ENCODE measurements at places on chromosomes 5 and 9. TPM values are rescaled to one million over a fixed set of nuclear protein-coding genes. Genes with fewer than 3 reads are reported as not detected.

DNA sequence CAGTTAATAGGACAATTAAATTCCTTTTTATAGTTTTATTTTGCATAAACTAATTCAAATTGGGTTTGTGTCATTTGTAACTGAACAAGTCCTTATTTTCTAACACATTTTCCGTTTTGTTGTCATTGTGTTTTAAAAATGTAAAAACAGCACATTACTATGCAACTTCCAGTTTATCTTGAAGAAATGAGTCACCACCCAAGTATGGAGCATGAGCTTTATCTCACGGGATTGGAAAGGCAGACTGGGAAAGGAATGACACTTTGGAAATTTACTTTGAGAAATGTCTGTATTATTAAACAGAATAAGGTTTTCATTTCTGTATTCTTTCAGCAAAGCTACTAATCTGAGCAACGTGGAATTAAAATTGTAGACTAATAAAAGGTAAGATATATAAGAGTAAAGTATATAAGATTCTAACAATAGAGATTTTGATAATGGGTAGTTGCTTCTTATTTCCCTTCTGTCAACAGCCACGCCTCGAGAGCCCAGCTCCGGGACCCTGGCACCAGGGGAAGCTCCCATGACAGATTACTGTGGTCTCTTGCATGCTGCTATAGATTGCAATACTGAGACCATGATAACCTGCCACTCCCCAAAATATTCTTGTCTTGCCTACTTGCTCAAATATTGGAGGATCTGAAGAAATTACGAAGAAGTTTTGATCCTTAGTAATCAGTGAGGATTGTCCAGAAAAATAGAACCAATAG is 433.1 kb downstream of the CHSY3 start:
- no peak for DNase-seq
- H3K4me1 ChIP-seq: no peaks in the 10 kb centered on the region
- H3K27ac ChIP-seq: no peak overlapping the region
- no peaks in the 10 kb centered on the region for H3K27me3 ChIP-seq
- no peak overlapping the region for H3K4me3 ChIP-seq

COL5A1 gene
- total RNA-seq: 4.2 TPM

PCDHA4 gene
- not detected for total RNA-seq

DNA sequence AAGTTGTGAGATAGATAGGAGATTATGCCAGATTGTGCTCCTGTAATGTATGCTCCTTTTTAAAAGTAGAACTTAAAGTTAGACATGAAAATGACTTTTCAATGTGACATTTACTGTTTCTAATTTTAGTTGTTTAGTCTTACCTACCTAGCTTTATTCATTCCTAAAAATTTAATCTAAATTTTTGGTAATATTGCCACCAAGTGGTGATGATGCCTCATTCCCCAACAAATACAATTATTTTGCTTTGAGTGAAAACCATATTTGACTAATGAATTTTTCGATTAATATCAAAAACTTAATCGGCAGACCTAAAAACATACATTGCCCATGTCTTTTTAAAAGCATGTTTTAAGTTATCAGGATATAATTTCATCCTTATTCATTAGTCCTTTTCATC is 25.6 kb downstream of the PPWD1 start:
- no peaks in the 10 kb centered on the region for H3K27me3 ChIP-seq
- no peak for DNase-seq
- H3K4me1 ChIP-seq: peaks cover 4% of the 10 kb centered on the region
- peaks cover 11% of the 10 kb centered on the region for H3K36me3 ChIP-seq
- H3K27ac ChIP-seq: no peak overlapping the region

- DNase-seq: no peak
- H3K4me3 ChIP-seq: no peak overlapping the region
- peaks cover 6% of the 10 kb centered on the region for H3K27me3 ChIP-seq
- H3K27ac ChIP-seq: no peak overlapping the region
- H3K36me3 ChIP-seq: no peaks in the 10 kb centered on the region
- H3K4me1 ChIP-seq: peaks cover 2% of the 10 kb centered on the region
Observed at GRCh38 chr9:16158093-16158492, 605.2 kb downstream of the CCDC171 start.

DNA sequence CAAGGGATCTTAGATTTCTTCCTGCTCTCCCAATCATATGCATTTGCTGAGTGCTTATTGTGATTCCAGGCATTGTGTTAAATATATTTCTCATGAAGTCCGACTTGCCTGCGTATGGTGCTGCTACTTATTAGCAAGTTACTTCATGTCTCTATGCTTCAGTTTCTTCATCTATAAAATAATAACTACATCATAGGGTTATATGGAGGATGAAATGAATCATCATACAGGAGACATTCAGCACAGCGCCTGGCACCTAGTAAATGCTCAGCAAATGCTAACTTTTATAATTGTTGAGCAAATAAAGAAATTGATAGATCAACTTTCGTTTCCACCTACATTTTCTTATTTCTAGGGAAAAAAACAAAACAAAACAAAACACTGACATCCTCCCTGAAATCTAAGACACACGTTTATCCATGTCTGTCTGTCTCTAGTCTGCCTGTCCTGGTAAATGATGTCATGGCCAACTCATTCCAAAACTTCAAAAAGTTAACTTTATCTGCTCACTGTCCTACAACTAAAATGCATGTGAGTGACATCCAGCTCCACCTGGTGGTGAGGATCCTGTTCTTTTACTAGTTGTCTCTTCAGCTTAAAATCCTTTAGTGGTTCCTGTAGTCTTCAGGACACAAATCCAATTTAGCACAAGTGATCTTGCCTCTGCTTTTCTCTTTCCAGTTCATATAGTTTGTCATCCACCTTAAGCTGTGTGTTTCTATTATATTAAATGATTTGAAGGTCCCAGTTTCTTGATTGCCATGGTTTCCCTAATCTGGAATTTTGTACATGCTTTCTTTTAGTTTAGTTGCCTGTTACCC is 27.7 kb downstream of the PPP3R2 start:
- no peaks in the 10 kb centered on the region for H3K27me3 ChIP-seq
- peaks cover 34% of the 10 kb centered on the region for H3K4me1 ChIP-seq
- H3K4me3 ChIP-seq: peak overlapping the region; percentile 47
- H3K27ac ChIP-seq: peak overlapping the region; percentile 51

DNA sequence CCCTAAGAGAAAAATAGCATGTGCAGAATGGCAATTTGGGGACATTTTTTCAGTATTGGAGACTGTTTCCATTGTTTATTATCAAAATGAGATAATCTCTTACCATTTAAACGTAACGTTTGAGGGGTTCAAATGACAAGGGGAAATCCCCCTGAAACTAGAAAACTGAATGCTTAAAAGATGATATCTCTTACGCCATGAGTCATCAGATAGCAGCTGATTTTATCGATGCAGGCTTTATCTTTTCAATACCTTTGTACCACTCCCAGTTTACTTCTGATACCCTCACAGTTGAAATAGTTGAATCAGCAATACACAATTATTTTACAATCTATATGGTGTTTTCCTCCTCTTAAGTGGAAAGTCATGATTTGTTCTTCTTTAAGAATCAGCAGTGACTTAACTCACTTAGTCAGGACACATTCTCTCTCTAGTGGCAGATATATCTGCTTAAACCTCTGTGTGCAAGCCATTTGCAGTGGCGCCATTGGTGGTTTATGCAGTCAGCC is 29.2 kb downstream of the OSMR start:
- H3K36me3 ChIP-seq: peaks cover 2% of the 10 kb centered on the region
- no peak for DNase-seq
- H3K4me3 ChIP-seq: no peak overlapping the region

GRCh38 chr5:128318691-128319090 is 219.4 kb downstream of the FBN2 start:
- peaks cover 5% of the 10 kb centered on the region for H3K27me3 ChIP-seq
- no peak overlapping the region for H3K4me3 ChIP-seq
- H3K4me1 ChIP-seq: no peaks in the 10 kb centered on the region
- H3K36me3 ChIP-seq: no peaks in the 10 kb centered on the region
- no peak overlapping the region for H3K27ac ChIP-seq

GRCh38 chr5:142720641-142721271 is 34.9 kb upstream of the FGF1 start:
- no peak overlapping the region for H3K4me3 ChIP-seq
- DNase-seq: no peak
- H3K27me3 ChIP-seq: peaks cover 37% of the 10 kb centered on the region
- no peak overlapping the region for H3K27ac ChIP-seq

FSD1L gene
- total RNA-seq: 3.2 TPM

DNA sequence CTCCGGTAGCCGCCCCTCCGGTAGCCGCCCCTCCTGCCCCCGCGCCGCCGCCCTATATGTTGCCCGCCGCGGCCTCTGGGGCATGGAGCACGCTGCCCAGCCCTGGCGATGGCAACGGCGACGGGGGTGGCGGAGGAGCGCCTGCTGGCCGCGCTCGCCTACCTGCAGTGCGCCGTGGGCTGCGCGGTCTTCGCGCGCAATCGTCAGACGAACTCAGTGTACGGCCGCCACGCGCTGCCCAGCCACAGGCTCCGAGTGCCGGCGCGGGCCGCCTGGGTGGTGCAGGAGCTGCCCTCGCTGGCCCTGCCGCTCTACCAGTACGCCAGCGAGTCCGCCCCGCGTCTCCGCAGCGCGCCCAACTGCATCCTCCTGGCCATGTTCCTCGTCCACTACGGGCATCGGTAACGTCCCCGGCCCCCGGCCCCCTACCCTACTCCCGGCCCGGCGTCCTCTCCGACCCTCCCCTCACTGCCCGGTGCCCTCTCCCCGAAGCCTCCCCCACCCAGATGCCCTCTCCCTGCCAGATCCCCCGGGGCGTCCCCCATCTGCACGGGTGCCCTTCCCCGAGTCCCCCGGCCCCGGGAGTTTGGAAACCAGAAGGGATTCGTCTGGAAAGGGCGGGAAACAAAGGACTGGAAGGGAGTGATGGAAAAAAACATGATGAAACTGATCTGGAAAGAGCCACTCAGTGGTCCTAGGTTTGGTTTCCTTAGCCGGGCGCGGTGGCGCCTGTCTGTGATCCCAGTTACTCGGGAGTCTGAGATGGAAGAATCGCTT is 417 bp downstream of the SRD5A1 start:
- peak overlapping the region; percentile 98 for H3K4me3 ChIP-seq
- peak overlapping the region; percentile 93 for H3K27ac ChIP-seq
- H3K27me3 ChIP-seq: no peaks in the 10 kb centered on the region
- DNase-seq: no peak
- H3K4me1 ChIP-seq: peaks cover 31% of the 10 kb centered on the region

DNA sequence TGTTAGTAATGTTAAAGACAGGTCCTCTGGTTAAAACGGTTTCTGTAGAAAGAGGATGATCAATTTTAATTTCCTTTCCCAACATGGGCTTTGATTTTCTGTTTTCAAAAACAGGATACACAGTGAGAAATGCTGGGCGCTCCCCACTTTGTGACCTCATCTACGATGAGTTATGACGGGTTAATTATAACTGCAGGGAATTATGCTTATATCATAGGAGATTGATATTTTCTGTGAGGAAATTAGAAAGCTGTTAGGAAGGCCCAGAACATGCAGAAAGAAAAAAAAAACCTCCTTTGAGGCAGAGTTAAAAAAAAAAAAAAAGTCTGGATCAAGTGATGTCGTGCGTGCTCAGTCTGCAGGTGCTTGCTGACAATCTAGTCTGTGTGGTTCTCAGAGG is 176.8 kb upstream of the OTULINL start:
- H3K4me3 ChIP-seq: no peak overlapping the region
- peaks cover 5% of the 10 kb centered on the region for H3K27me3 ChIP-seq
- peaks cover 7% of the 10 kb centered on the region for H3K4me1 ChIP-seq
- no peak for DNase-seq
- H3K27ac ChIP-seq: no peak overlapping the region

- H3K36me3 ChIP-seq: no peaks in the 10 kb centered on the region
- H3K27me3 ChIP-seq: no peaks in the 10 kb centered on the region
- H3K4me1 ChIP-seq: peaks cover 43% of the 10 kb centered on the region
- DNase-seq: peak; percentile 66
- peak overlapping the region; percentile 76 for H3K27ac ChIP-seq
- H3K4me3 ChIP-seq: peak overlapping the region; percentile 78
Observed at GRCh38 chr5:177309351-177310191, 2.1 kb downstream of the MXD3 start.

DAB2IP gene
- total RNA-seq: not detected

PCDHA1 gene
- not detected for total RNA-seq

RNF14 gene
- total RNA-seq: 16.5 TPM

DNA sequence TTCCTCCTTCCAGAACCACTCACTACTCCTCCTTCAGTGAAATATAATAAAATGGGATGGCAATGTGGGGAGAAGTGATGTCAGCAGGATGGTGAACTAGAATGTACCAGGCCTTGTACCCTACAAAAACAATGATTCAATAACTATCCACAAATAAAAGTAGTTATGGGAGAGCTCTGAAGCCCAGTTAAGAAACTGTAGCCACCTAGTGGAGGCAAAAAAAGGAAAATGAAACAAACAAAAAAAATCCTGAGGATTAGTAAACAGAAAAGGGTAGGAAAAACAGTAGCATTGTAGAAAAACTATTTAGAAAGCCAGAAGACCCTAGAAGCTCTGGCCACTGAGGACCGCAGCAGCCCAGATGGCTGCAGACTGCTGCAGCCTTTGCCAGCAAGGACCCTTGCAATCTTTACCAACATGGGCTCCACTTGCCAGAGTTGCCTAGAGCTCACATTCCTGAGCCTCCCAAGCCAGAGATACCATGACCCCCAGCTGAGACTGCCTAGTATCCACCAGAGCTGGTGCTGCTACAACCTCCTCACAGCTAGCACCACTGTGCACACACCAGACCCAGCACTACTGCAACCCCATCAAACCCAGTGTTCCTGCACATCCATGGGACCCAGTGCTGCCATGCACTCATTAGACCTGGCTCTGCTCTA is 259.7 kb upstream of the MSX2 start:
- peaks cover 3% of the 10 kb centered on the region for H3K4me1 ChIP-seq
- DNase-seq: no peak
- no peaks in the 10 kb centered on the region for H3K36me3 ChIP-seq

CD180 gene
- 1.3 TPM for total RNA-seq

- no peak for DNase-seq
- H3K4me3 ChIP-seq: no peak overlapping the region
- no peaks in the 10 kb centered on the region for H3K4me1 ChIP-seq
- no peaks in the 10 kb centered on the region for H3K27me3 ChIP-seq
- H3K27ac ChIP-seq: no peak overlapping the region
- H3K36me3 ChIP-seq: peaks cover 6% of the 10 kb centered on the region
Observed at GRCh38 chr5:31408814-31409213, 123.1 kb downstream of the DROSHA start.

- H3K36me3 ChIP-seq: peaks cover 8% of the 10 kb centered on the region
- no peak for DNase-seq
- H3K4me3 ChIP-seq: no peak overlapping the region
- H3K27ac ChIP-seq: no peak overlapping the region
Observed at GRCh38 chr9:97475059-97475458, 26.4 kb upstream of the TMOD1 start.

- no peak overlapping the region for H3K27ac ChIP-seq
- H3K4me1 ChIP-seq: no peaks in the 10 kb centered on the region
- no peaks in the 10 kb centered on the region for H3K36me3 ChIP-seq
- H3K4me3 ChIP-seq: no peak overlapping the region
- no peaks in the 10 kb centered on the region for H3K27me3 ChIP-seq
Observed at GRCh38 chr5:130386155-130386554, 481.9 kb downstream of the CHSY3 start.

STPG3 gene
- 0.62 TPM for total RNA-seq

DNA sequence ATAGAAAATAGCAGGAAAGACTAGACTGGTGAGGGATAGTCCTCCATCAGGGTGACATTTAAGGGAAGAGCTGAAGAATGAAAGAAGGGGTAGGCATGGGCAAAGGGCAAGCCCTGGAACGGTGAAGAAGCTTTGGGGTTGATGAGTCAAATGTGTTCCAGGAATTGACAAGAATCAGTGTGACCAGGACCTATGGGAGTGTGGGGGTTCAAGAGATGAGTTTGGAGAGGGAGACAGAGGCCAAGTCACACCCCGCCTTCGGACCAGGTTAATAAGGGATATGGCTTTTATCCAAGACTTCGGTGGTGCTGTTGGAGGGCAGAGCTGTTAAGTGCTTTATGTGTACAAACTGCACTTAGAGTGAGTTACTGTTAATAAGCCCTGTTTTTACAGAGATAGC is 920 bp downstream of the PMPCA start:
- H3K27ac ChIP-seq: peak overlapping the region; percentile 96
- no peaks in the 10 kb centered on the region for H3K27me3 ChIP-seq
- DNase-seq: no peak
- peaks cover 21% of the 10 kb centered on the region for H3K4me1 ChIP-seq
- H3K4me3 ChIP-seq: peak overlapping the region; percentile 92
- H3K36me3 ChIP-seq: peaks cover 2% of the 10 kb centered on the region

Data from T-helper 17 cell (primary cell).